ENCODE measurements at places on chromosomes 5 and 9.

DNA sequence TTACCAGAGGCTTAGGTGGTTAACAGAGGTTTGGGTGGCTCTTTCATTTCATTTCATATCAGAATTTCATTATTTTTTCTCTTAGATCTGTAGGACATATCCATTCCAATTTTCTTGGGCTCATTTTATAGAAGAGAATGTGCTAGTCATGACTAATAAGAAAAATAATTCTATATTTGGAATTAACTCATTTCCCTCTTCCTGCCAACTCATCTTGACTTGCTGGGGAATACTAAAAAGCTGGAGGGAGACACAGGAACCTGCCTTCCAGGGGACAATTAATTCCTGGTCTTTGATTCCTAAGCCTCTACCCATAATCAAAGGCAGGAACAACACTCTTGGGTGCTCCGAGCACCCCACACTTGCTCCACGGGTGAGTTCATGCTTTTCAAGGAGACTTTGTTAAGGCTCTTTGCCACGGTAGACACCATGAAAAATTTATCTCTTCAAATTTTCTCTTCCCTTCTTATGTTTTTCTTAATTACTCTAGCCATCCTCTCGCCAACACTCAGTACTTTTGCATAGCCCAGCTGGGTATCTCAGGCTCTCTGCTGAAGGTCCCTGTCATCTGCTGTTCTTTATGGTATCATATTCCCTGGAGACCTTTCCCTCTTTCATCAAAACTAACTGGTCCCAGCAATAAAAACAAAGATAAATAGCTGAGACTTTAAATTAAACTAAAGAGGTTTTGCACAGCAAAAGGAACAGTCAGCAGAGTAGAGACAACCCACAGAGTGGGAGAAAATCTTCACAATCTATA, 273.9 kb downstream of the NPR3 start:
- DNase-seq: no peak

- no peak for DNase-seq
Measured at GRCh38 chr9:91972711-91973110, 22.7 kb upstream of the ROR2 start.

DNA sequence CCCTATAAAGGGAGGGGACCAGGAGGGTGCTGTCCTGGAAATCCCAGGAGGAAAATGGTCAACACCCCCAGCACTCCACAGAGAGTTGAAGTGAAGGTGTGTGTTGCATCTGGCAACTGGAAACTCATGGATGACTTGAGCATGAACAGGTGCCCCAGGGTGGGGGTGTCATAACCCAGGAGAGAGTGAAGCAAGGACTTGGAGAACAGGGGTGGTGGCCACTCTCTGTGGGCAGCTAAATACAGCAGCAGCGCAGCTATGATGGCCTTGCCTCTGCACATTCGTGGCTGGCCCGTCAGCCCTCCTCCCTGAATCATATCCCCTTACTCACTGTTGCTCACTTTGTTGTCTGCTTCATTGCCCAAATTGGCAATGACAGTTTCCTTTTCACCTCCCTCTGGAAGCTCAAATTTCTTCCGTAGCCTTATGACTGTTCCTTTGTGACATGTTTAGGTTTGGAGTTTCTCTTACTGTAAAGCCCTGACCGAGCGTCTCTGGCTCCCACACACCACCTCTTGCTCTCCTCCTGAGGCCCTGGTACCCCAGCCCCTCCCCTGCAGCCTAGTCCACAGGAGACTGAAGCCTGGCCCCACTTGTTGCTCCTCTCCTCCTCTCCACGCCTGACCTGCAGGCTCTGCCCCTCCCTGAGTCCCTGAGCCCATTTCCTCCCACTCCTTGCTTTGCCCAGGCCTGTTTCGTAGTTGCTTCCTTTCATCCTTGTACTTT, 185.8 kb downstream of the CD180 start:
- no peak for DNase-seq

DNA sequence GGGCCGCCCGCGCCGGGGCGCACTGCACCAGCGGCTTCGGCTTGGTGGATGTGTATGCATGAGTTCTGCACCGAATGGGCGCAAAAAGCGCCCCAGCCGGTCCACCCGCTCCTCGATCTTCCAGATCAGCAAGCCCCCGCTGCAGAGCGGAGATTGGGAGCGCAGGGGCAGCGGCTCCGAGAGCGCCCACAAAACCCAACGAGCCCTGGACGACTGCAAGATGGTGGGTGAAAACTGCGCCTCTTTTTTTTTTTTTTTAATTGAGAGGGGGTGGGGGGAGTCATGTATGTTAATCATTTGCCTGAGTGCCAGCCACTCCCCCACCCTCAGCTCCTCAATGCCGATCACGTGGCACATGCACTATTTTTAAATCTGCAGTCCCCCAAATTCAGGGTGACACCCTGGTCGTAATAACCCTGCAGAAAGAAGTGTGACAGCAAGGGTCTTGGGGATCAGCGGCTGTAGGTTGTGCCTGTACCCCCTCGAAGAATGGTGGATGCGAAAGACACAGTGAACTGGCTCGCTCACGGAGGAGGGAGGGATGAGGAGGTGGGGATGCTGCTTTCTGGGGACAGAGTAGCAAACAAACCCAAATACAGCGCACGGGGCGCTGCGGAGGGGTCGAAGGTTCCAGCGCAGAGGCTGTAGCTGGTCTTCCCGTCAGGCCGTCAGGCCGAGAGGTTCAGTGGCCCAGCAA, 900 bp downstream of the RGS7BP start:
- no peak for DNase-seq

- DNase-seq: no peak
Measured at GRCh38 chr5:113125371-113125770, 148.8 kb downstream of the DCP2 start.

DNA sequence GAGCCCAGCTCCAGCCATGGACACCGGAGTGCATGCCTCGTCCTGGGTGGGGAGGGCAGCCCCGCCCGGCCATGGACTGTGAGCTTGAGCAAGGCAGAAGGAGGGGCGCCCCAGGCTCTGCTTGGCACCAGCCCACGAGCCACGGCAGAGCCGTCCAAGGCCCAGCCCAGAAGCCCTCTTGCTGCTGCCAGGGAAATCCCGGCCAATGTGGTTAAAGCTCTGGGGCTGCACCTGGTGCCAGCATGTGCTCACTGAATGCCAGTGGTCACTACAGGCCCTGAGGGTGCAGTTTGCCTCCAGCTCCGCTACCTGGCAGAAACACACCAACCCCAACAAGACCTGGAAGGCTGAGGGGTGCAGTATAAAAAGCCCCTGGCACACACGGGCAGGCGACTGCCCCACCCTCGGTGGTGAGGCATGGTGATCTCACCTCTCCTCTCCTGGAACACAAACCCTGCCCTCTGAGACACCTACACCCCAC, 11.8 kb downstream of the BRD3 start:
- DNase-seq: no peak

GRCh38 chr5:74468421-74468820, 172.1 kb downstream of the ENC1 start:
- DNase-seq: no peak

DNA sequence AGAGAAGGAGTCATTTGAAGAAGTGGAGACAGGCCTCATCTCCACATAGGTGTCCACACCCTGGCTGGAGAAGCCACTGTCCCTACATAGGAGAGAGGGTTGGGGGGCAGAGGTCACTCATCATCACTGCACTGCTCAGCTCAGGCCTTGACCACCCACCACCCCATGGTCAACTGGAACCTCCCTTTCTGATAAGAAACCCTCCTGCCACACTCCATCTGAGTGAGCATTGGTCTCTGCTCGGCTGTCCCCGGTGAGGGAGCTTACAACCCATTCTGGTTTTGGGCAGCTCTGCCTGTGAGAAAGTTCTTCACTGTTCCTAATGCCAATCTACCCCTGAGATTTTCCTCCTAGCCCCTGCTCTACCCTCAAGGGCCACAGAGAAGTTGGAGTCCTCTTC, 28.8 kb downstream of the CSF1R start:
- no peak for DNase-seq

GRCh38 chr9:90204128-90204831, 438.3 kb downstream of the DIRAS2 start:
- no peak for DNase-seq

GRCh38 chr5:149561848-149562247, 10.6 kb upstream of the CSNK1A1 start:
- DNase-seq: no peak

DNA sequence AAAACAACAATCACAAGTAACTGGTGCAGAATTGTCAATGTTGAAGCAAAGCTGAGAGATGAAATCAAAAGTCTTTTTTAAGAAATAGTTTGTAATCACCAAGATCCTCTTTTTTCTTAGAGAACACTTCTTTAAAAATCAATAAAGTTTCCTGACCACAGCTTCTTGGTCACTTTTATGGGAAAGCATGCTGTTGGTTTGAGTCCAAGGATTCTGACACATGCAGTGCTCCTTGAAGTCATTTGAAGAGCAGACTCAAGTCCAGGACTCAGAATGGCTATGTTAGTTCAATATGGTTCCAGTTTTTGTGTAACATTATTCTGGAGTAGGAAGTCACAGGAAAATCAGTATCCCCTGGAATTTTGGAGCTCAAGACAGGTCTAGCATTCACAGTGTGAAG, 480.6 kb downstream of the NR2F1-AS1 start:
- no peak for DNase-seq
